ENCODE measurements at places on chromosomes 4 and X. TPM values are rescaled to one million over a fixed set of nuclear protein-coding genes. Genes with fewer than 3 reads are reported as not detected.

Gene VEGFD
- total RNA-seq: not detected

Gene ARSJ
- not detected for total RNA-seq

Gene SERTM2
- total RNA-seq: not detected

Gene SSX2
- total RNA-seq: not detected

Gene NEUROG2
- total RNA-seq: not detected

Gene SPANXD
- total RNA-seq: not detected

Gene BGN
- total RNA-seq: not detected

Gene UCHL1
- 900 TPM for total RNA-seq

Gene GABRB1
- not detected for total RNA-seq

Gene EREG
- not detected for total RNA-seq

Gene ABLIM2
- 0.37 TPM for total RNA-seq

Gene TSPAN5
- not detected for total RNA-seq

DNA sequence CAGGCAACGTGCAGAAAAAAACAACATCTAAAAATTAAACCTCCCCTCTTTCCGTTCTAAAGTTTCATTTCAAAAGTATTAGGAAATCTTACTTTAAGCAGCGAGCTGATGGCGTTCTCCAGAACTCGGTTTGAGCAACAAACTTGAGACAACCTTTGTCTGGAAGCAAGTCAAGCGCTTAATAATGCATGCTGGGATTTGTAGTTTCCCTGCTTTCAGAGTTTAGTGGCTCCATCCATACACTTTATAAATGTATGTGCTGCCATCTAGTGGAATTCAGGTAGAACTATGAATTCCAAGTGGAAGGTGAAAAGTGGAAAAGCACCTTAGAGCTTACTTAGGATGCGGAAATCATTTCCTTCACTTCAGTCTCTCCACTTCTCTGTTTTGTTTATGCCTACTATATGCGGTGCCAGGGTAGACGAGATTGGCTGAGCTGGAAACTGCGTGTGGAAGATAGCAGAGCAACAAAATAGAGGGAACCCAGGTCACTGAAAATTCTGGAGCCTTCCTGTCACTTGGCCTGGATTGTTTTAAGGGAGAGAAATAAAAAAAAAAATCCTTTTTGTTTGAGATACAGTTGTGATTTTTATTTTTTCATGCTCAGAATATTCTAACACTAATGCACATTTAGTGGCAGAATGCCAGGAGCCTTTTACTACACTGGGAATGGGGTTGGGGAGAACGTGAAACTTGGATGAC is at the start of gene BDH2:
TSS of gene BDH2 (minus strand) at position 144 of the 702 bp plus-strand sequence. CDS start 3,580 bp downstream, outside the sequence.
- DNase-seq: peak; percentile 90

DNA sequence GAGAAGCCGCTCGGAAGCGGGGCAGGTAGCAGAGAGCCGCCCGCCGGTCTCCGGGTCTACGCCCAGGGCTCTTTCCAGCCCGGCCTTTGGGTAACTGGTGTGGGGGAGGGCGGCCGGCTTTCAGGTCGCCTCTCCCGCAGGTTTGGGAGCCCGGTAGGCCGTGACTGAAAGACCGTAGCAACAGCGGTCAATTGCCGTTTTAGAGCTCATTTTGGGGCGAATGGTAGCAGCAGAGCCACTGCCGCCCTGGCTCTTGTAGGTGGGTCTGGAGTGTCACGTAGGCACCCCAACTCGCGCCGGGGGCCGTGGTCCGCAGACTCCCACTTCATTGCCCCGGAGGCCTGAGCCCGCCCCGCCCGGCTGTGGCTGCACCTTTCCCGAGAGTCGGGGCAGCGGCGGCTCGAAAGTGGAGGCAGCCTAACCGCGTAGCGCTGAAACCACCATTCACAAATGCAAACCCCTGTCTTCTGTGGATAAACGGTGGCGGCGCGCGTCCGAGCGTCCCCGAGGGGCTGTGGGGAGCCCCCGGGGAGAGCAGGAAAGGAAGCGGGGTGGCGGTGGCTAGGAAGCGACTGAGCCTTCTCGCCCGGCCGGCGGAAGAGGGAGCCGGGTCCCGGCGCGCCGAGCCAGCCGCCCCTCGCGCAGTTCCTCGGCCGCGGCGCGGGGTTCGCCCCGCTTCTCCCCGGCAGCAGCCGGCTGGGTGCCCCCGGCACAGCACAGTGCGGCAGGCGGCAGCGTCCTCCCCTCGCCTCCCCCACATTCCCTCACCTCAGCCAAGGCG is 2185.1 kb upstream of the TENM3 start:
- DNase-seq: peak; percentile 74

GRCh38 chrX:19443869-19444526 is 71.3 kb downstream of the MAP3K15 start:
- peak; percentile 74 for DNase-seq

GRCh38 chrX:103608306-103608963 is 672 bp downstream of the TCEAL3 start:
- peak; percentile 38 for DNase-seq

- no peak for DNase-seq
Measured at GRCh38 chr4:158462611-158463010, 59.1 kb upstream of the RXFP1 start.

DNA sequence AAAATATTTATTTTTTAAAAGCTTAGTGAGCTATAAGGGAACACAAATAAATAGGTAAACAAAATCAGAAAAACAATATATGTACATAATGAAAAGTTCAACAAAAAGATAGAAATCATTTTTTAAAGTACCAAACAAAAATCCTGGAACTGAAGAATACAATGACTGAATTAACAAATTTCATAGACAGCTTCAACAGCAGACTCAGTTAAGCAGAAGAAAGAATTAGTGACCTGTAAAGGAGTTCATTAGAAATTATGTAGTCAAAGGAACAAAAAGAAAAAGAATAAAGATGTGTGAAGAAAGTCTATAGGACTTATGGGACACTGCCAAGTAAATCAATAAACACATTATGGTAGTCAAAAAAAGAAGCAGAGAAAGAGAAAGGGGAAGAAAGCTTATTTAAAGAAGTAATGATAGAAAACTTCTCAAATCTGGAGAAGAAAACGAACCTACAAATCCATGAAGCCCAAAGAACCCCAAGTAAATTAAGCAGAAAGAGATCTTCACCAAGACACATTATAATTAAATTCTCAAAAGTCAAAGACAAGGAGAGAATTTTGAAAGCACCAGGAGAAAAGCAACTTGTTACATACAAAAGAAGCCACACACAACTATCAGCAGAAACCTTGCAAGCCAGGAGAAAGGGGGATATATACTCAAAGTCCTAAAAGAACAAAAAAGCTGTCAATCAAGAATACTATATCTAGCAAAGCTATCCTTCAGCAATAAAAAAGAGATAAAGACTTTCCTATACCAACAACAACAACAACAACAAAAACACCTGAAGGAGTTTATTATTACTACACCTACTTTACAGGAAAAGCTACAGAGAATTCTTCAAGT is 338.9 kb downstream of the PTTG2 start:
- DNase-seq: no peak

- DNase-seq: no peak
Measured at GRCh38 chrX:23766650-23767551, 16.1 kb upstream of the SAT1 start.

GRCh38 chr4:152696764-152697261 is 17.0 kb upstream of the TMEM154 start:
- no peak for DNase-seq

DNA sequence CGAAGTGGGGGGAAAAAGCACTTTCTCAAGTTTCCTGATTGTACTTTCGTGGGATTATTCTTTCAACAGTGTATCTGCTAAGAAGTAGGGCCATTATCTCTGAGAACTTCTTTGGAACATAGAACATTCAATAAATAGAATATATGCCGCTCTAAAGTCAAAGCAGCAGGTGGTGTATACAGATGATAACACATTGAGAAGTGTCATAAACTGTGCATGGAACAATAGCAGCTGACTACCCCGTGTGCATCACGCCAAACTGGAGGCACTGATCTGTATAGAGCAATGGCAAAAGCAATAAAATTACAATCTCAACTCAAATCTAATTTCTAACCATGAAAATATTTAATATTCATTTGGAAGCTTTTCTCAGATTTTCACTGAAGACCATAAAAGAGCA is 175.3 kb downstream of the DCTD start:
- DNase-seq: no peak

- peak; percentile 11 for DNase-seq
Measured at GRCh38 chrX:10769696-10770619, 149.6 kb upstream of the MID1 start.

- no peak for DNase-seq
Measured at GRCh38 chr4:138655985-138656384, 359.6 kb upstream of the NOCT start.

DNA sequence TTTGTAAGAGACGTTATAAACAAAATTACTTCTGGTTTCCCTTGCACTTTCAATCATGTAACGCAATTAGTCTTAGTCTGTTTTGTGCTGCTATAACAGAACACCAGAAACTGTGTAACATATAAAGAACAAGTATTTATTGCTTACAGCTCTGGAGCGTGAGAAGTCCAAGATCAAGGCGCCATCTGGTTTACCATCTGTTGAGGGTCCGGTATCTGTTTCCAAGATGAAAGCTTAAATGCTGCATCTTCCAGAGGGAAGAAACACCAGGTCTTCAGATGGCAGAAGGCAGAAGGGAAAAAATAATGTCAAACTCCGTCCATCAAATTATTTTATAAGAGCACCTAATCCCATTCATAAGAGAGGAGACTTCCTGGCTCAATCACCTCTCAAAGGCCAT is 474.1 kb downstream of the PDGFC start:
- no peak for DNase-seq

GRCh38 chrX:128439159-128439558 is 387.0 kb upstream of the ACTRT1 start:
- no peak for DNase-seq

- DNase-seq: no peak
Measured at GRCh38 chr4:7238300-7238960, 46.1 kb downstream of the SORCS2 start.

GRCh38 chrX:107485013-107485412 is 35.6 kb downstream of the FRMPD3 start:
- no peak for DNase-seq

DNA sequence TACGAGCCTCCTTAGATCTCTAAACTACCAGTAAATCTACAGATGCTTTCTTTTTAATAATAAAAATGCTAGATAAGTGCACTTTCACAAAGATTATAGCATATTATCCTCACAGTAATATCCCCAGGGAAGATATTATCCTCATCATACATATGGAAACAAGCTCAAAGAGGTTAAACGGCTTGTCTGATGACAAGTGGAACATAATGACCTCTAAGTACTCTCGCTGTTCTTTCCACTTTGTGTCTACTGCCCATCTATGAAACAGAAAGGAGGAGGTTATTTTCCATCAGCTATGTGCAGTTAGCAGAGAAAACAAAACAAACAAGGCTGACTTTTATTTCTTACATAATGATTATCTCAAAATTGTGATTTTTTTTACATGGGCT is 42.8 kb upstream of the PRDM8 start:
- DNase-seq: no peak

- DNase-seq: peak; percentile 79
Measured at GRCh38 chrX:150934453-150934852, 36.0 kb upstream of the CD99L2 start.

- no peak for DNase-seq
Measured at GRCh38 chrX:130296297-130296678, 27.6 kb upstream of the ZNF280C start.

GRCh38 chr4:8791609-8792008 is 80.0 kb downstream of the HMX1 start:
- DNase-seq: no peak

GRCh38 chrX:703466-703865 is 72.9 kb downstream of the SHOX start:
- DNase-seq: no peak

DNA sequence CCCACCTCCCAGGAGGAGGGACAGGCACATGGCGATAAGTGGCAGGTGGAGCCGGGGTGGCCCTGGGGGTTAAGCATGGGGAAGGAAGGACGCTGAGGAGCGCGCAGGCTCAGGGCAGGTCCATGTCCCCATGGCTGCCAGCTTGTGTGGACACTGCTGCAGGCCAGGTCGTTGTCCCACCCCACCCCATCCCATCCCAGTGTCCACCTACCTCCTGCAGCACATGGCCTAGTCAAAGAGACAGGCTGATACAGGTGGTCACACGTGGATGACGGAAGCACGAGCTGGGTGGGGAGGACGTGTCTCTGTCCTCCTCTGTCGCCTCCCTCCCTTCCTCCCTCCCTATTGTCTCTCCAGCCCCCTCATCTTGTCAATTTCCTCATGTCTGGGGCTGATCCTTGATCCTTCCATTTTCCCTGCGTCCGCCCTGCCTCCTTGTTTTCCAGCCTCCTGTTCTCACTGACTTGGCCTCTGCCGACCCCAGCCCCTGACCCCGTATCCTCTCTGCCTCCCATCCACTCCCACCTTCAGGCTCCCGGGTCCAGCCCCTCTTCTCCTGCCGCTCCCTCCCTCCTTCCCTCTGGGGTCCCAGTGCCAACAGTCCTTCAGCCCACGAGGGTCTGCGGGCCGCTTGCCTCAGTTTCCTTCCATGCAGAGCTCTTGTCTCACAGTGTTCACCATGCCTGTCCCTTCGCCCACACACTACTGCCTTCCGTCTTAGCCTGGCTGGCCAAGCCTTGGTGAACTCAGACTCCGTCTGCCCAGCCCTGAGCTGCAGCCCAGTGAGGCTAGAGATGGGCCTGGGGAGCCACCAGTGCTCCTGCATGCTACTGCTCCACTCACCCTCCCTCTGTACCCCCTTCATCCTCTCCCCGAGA is 15.5 kb upstream of the ADD1 start:
- DNase-seq: no peak

DNA sequence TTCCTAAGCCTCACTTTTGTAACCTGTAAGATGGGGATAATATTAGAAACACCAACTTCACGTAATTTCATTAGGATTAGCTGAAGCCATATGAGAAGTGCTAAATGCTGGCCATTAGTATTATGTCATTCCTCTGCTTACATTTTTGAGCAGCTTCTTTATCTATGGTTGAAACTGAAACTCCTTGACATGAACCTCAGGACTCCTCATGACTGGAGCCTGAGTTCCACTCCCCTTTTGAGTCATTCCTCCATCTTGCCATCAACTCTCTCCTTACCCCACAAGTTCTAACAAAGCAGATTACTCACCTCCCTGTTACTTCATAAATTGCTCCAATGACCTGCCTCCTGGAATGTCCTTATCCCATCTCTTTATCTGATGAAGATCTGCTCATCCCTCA is 123.2 kb upstream of the KCNIP4 start:
- no peak for DNase-seq

Measured in G401 (cell line).